Midbrain (tissue), 1 donor: ENCODE measurements at places on chromosomes 12 and 14.

GRCh38 chr12:88325076-88325815, 183.1 kb downstream of the TMTC3 start:
- DNase-seq, result no peak

DNA sequence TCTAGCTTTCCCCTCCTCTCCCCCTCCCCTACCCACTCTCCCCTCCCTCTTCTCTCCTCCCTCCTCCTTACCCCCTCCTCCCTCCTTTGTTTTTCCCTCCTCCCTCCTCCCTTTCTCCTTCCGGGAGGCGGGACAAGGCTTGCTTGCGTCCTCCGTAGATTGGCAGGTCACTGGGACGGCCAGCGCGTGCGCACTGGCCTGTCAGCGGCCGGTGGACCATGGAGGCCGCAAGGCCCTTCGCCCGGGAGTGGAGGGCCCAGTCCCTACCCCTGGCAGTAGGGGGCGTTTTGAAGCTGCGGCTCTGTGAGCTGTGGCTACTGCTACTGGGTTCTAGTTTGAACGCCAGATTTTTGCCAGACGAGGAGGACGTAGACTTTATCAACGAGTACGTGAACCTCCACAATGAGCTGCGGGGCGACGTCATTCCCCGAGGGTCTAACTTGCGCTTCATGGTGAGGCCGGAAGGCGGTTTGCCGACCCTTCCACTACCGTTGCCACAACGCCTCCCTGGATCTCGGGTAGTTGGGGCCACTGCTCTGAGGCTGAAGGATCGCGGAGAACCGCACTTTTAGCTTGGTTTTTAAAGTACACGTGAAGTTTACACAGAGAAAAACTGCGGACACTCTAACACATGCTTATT, at the start of gene GLIPR1L2:
Gene GLIPR1L2, plus strand, starts transcription at position 191 of the 640 bp plus-strand sequence. Its CDS starts 28 bp downstream, at position 219.
- peak; percentile 99 for DNase-seq

GRCh38 chr14:93156693-93157369, 27.9 kb downstream of the MOAP1 start:
- no peak for DNase-seq

DNA sequence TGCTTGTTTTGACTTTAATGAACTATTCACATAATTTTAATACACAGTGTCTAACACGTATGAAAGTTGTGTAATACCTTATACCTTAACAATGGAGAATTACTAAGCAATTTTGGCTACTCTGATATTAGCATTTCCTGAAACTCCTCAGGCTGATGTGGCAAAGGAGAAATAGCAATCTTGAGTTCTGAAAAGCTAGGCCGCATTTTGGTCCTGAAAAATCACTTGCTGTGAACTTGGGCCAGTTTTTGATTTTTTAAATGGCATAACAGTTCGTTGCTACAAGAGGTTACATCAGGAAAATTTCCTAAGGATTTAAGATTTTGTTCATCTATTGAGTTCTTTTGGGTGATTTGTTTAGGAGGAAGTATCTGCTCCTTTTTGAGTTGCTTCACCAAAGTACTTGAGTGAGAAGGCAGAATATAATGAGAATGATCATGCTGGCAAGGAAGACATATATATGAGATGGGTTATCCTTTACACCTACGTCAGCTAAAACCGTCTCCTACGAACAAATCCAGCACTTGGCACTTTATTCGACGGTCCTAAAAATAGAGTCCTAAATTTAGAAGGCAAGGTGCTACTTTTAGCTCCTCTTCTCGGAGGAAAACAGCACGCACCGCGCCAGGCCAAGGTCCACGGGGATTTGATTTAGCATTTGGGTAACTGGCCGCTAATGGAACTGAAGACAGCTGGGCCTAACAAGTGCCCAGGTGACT, 32.2 kb downstream of the MIA2 start:
- DNase-seq, result peak; percentile 61

GRCh38 chr14:101333335-101334280, 227.7 kb upstream of the DIO3 start:
- no peak for DNase-seq

- no peak for DNase-seq
Observed at GRCh38 chr12:65590318-65590717, 234.0 kb upstream of the HMGA2 start.

- no peak for DNase-seq
Observed at GRCh38 chr12:31222620-31223222, 103.2 kb downstream of the SINHCAF start.

DNA sequence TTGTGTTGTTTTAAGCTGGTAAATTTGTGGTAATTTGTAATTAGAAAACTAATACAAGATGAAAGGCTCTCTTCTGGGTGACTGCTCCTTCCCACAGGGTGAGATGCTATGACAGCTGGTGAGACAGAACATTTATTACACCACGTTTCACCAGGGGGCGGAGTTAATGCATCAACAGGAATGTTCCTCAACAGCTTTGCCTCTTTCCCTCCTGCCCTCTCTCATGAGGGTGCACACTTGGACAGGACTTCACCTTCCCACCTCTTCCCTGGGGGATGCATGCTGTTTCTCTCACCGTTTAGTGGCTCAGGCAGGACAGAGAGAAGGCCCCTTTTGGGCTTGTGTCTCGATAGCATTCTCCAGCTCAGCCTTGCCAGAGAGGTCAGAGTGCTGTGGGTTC, 13.4 kb upstream of the PPP1R1A start:
- DNase-seq, result no peak

GRCh38 chr14:81565441-81566290, 32.0 kb upstream of the SEL1L start:
- peak; percentile 65 for DNase-seq

DNA sequence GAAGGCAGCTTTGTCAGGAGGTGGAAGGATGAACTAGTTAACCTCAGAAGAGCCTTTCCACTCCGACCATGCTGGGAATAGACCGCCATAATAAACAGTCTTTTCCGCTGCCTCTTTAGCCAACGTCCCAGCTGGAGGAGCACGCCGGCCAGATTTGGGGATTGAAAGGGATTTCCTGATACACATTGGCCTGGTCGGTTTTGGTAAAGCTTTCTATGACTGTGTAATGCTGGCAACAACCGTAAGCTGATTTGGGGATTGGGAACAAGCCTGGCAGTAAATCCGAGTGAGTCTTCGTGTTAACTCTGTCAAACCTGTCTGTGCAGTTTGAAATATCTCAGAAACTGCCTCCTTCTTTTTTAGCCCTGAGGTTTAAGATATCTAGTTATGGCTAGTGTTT, 87.0 kb downstream of the DAD1 start:
- peak; percentile 8 for DNase-seq

- no peak for DNase-seq
Observed at GRCh38 chr14:100901391-100902183, 1.9 kb downstream of the RTL1 start.

DNA sequence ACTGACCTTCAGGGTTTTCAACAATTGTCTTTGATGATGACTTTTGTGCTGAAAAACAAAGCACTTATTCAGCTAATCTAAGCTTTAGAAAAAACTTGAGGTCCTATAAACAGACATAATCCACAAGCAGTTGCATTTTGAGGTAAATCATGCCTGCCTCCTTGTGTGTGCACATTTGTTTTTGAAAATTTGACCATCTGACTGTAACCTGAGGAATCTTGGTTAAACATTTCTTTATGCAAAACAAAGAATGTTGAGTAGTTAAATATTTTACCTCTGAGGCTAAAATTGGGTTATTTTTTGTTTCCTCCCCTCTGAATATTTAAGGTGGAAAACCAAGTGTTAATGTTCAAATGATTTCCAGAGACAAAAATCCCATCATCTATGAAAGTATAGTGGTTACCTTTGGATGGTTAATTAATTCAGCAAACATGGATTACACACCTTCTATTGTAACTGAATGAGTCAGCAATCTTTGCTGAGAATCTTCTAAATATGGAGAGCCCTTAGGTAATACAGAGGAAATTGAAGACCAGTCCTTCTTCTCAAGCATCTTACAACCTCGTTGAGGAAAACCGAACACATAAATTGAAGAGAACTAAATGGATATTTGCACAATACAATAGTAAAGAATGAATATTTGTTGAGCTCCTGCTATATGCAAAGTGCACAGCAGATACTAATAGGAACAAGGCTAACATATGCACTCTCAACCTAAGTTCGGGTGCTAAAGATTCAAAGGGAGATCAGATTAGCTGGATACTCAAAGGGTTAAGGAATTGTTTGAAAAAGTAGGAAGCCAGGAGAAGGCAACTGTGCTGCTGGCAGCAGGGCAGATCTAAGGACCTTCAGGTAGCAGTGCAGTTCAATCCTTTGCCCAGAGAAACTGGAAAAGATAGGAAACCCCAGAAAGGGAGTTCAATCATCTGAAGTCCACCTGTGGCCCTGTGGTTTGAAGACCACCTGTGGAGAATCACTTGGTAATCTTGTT, 115.2 kb downstream of the BMP4 start:
- DNase-seq, result no peak

DNA sequence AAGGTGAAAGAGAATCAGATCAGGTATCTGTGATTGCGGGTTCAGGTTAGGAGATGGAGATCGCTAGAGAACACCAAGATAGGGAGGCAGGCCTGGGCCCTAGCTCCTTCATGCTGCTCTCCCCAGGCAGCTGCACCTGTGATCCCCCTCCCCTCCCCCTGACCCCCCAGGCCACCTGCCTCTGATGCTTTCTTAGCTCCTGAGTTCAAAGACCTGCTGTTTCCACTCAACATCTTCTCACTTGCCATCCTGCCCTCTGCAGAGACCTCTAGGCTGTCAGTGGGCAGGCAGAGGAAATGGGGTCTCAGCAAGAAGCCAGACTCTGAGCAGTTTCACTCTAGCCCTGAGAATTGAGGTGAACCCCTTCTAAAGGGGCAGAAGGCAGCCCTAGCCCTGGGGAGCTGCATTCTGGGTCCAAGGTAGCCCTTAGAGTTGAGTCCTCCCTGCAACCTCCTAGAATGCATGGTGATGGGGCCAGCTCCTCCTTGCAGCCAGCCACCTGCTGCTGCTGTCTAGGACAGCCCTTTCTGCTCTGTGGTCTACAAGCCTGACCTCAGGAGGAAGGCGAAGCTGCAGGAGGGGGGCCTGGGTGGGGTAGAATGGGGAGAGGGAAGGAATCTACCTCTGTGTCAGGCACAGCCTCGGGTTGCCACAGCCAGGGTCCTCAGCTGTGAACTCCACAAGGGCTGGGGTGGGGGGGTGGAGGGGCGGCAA, 6.4 kb upstream of the SLC48A1 start:
- DNase-seq, result no peak

- peak; percentile 66 for DNase-seq
Observed at GRCh38 chr12:53053218-53054111, 3.6 kb downstream of the TNS2 start.

DNA sequence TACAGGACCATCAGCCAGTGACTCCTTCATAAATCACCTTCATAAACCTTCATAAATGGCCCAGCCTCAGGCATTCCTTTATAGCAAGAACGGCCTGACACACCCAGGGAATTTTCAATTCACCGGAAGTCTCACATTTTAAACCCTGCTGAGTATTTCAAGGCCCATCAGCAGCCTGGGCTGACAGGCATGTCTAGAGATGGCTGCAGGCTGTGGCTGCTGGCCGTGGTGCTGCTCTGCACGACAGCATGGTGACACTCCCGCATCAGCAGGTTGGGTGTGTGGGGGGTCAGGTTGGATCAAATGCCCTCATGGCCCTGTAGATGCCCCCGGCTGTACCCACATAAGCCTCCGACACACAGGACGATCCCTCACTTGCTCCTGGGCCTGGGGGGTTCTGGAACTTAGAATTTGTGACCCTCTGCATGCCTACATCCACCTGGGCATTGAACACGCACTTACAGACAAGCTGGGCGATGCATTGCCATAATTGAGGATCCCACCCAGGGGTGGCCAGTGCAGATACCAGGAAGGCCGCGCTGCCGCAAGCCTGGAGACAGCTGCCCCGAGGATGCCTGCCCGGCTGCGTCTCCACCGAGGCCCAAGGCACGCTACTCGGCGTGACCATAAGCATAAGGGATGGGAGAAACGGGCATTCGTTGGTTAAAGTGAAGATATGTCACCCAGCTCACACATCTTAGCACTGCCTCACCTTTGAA, 124.3 kb downstream of the PIWIL1 start:
- no peak for DNase-seq

DNA sequence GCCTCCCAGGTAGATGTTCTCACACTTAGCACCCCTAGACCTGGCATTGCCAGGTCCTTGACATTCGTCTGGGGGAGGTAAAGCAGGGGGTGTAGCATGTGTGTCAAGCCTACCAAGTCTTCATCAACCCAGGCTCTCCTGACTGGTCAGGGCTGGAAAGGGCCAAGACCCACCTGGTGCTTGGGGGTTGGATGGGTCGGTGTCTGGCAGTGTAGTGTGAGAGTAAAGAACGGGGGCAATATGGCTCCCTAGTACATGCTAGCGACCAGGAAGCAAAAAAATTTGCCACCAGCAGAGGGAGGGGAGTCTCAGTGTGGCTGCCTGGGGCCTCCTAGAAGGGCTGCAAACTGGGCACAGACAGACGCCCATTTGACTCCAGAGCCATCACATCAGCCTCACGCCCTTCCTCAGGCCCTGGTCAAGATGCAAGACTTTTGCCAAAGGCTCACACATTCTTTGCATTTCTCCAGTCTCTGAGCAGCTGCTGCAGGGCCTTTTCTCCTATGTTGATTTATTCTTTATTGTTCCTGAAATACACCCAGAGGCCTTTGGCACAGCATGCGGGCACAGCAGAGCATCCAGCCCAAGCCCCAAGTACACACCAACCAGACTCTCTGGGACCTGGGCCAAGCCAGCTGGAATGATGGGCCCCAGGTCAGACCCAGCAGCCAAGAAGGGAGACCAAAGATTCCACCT, 38.3 kb upstream of the PNMA1 start:
- peak; percentile 41 for DNase-seq

GRCh38 chr14:28773176-28773575, 6.6 kb downstream of the FOXG1 start:
- DNase-seq, result no peak

DNA sequence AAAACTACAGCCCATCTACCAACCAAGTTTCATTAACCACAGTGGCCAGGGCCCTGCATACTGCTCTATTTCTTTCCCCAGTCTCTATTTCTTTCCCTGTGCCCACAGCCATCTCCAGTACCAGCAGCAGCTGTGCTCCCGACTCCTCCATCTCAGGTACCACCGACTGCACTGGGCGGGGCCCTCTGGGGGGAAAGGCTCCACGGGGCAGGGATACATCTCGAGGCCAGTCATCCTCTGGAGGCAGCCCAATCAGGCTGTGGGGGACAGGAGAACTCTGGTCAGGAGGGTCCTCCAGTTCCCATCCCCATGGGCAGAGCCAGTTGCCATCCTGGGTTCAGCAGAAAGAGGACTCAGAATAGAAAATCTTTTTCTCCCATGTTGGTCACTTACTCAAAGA, 3.0 kb downstream of the CDK4 start:
- DNase-seq, result no peak
